ENCODE measurements at places on chromosomes 5 and 9. TPM values are rescaled to one million over a fixed set of nuclear protein-coding genes. Genes with fewer than 3 reads are reported as not detected.

CCNO gene
- 0.14 TPM for total RNA-seq

CYLC2 gene
- total RNA-seq = not detected

MRPS27 gene
- total RNA-seq = 46.0 TPM

SPINK13 gene
- not detected for total RNA-seq

ZMAT2 gene
- total RNA-seq = 104 TPM

STK32A gene
- total RNA-seq = 0.14 TPM

ORM1 gene
- total RNA-seq = 3.1 TPM

PAPPA gene
- 0.28 TPM for total RNA-seq

GRCh38 chr5:106189121-106189809, 1481.5 kb downstream of the EFNA5 start:
- H3K4me3 ChIP-seq = no peak overlapping the region
- no peak overlapping the region for H3K27ac ChIP-seq
- H3K27me3 ChIP-seq = no peaks in the 10 kb centered on the region
- no peaks in the 10 kb centered on the region for H3K36me3 ChIP-seq

DNA sequence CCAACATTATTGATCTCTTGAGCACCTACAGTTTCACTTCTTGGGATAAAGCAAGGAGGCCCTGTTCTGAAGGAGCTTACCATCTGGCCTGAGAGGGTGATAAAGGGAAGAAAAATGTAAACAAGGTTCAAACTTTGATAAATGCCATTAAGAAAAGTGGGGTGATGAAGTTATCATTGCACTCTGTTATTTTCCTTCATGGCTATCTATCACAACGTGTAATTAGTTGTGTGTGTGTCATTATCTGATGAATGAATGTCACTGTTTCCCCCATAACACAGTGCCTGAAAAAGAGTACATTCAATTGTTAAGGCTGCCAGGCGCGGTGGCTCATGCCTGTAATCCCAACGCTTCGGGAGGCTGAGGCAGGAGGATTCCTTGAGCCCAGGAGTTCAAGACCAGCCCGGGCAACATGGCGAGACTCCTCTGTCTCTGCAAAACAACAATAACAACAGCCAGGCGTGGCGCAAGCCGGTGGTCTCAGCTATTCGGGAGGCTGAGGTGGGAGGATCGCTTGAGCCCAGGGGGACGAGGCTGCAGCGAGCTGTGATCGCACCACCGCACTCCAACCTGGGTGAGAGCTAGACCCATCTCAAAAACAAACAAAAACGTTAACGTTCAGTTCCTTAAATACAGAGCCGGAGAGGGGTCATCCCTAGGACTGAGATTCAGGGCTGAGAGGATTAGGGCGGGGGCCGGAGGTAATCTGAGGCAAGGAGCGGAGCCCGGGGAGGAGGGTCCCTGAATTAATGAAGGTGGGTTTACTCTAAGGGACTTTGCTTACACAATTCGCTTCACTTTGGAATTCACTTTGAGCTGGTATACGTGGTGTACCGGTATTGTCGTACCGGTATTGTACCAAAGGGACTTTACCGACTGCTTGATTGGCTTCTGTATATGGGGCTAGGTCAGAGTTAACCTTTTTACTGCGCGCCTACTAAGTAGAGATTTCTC, 917 bp downstream of the NHP2 start:
- H3K36me3 ChIP-seq = peaks cover 41% of the 10 kb centered on the region
- H3K27ac ChIP-seq = no peak overlapping the region
- H3K4me3 ChIP-seq = peak overlapping the region; percentile 90
- no peak for DNase-seq
- peaks cover 9% of the 10 kb centered on the region for H3K4me1 ChIP-seq
- H3K27me3 ChIP-seq = no peaks in the 10 kb centered on the region

GRCh38 chr5:5490774-5491347, 68.4 kb downstream of the ICE1 start:
- H3K4me3 ChIP-seq = no peak overlapping the region
- no peaks in the 10 kb centered on the region for H3K27me3 ChIP-seq
- no peak overlapping the region for H3K27ac ChIP-seq
- peaks cover 4% of the 10 kb centered on the region for H3K36me3 ChIP-seq
- H3K4me1 ChIP-seq = peaks cover 4% of the 10 kb centered on the region
- DNase-seq = no peak

- H3K4me1 ChIP-seq = no peaks in the 10 kb centered on the region
- H3K36me3 ChIP-seq = no peaks in the 10 kb centered on the region
- no peak overlapping the region for H3K27ac ChIP-seq
- DNase-seq = no peak
These were observed 718.8 kb downstream of the BRINP1 start for GRCh38 chr9:118650417-118650816.

DNA sequence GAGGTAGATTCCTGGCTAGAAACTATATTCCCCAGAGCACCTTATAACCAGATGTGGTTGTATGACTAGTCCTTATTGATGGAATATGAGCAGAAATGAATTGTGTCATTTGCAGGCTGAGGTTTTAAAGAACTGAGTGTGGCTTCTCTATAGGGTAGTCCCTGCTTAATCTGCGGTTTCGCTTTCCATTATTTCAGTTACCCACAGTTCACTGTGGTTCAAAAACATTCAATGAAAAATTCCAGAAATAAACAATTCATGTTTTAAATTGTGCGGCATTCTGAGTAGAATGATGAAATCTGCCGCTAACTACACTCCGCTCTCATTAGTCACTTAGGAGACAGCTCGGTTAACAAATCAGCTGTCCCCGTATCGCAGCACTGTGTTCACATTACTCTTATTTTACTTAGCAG, 65.1 kb downstream of the ANKRD55 start:
- H3K4me1 ChIP-seq = peaks cover 2% of the 10 kb centered on the region
- no peak overlapping the region for H3K27ac ChIP-seq
- no peak for DNase-seq
- no peaks in the 10 kb centered on the region for H3K27me3 ChIP-seq
- H3K36me3 ChIP-seq = no peaks in the 10 kb centered on the region

GRCh38 chr9:76567086-76567485, 108.1 kb downstream of the GCNT1 start:
- H3K36me3 ChIP-seq = no peaks in the 10 kb centered on the region
- no peak overlapping the region for H3K27ac ChIP-seq
- DNase-seq = no peak
- no peaks in the 10 kb centered on the region for H3K4me1 ChIP-seq
- H3K4me3 ChIP-seq = no peak overlapping the region

DNA sequence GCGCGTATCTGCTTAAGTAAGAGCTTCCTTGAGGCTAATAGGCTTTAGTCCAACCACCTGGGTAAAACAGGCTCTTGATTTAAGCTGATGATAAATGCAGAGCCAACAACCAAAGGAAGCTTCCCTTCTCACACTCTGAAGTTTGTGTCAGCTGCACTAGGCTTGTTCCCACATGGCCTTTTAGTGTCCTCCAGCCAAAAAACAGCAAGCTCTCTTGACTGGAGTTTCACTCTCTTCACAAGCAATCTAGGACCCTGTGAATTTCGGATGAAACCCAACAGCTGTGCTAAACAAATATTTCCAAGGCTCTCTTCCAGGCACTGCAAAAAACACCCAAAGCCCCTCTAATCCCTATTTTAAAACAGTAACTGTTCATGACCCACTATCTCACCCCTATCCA, 63.9 kb downstream of the SAXO1 start:
- H3K27ac ChIP-seq = peak overlapping the region; percentile 69
- H3K4me1 ChIP-seq = no peaks in the 10 kb centered on the region
- no peak for DNase-seq
- no peaks in the 10 kb centered on the region for H3K27me3 ChIP-seq
- no peak overlapping the region for H3K4me3 ChIP-seq

DNA sequence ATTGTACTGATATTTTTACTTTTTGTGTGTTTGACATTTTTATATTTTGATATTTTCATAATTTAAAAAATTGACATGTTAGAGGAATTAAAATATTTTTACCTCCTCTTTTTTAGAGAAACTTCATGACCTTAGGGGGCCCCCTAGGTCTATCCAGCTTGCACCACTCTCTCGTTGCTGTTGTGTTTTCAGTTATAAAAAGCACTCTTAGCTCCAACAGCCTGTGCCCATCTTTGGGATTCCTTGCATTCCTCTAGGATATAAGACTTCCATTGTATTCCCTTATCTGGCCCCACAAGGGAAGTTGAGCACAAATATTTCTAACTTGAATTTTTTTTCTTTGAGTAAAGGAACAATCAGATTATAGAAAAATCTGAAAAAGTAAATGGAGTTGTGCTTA, 245.3 kb downstream of the SH3GL2 start:
- H3K36me3 ChIP-seq = no peaks in the 10 kb centered on the region
- H3K4me1 ChIP-seq = no peaks in the 10 kb centered on the region
- no peak for DNase-seq

DNA sequence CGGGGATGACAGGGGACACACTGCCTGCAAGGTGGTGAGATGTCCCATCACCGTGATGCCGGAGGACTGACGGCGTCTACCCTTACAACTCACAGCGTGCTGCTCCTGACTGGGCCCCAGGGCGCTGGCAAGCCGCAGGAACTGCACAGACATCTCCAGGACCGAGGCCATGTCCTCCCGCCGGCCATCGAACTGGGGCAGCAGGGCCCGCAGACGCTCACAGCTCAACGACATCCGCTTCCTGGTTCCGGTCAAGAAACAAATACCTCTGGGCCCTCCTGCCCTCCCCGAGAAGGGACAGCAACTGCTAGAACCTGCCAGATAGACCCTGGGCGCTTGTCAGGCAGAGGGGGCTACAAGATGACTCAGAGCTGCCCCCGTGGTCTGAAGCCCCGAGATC, 1.0 kb downstream of the SOHLH1 start:
- peaks cover 32% of the 10 kb centered on the region for H3K27me3 ChIP-seq
- peaks cover 5% of the 10 kb centered on the region for H3K4me1 ChIP-seq
- no peak overlapping the region for H3K27ac ChIP-seq
- no peak overlapping the region for H3K4me3 ChIP-seq
- no peaks in the 10 kb centered on the region for H3K36me3 ChIP-seq

DNA sequence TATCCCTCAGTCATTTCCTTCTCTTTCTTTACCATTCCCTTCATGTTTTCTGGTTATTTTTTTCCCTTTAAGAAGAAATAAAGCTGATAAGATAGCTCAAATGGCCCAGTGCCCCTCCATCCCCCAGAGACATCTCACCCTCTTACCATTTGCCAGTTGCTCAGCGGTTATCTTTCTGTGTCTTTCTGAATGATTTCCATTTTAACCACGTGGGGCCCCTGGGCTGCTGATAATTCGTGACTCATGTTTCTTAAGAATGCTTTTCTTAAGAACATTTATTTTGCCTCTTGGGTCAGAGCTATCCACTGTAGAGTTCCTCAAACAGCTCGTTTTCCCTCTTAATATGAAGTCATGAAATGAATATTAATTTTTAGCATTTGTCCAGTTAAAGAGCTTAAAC, 147.8 kb downstream of the MAST4 start:
- H3K27ac ChIP-seq = no peak overlapping the region
- peaks cover 7% of the 10 kb centered on the region for H3K4me1 ChIP-seq
- no peak for DNase-seq
- no peaks in the 10 kb centered on the region for H3K36me3 ChIP-seq
- H3K27me3 ChIP-seq = no peaks in the 10 kb centered on the region
- no peak overlapping the region for H3K4me3 ChIP-seq

DNA sequence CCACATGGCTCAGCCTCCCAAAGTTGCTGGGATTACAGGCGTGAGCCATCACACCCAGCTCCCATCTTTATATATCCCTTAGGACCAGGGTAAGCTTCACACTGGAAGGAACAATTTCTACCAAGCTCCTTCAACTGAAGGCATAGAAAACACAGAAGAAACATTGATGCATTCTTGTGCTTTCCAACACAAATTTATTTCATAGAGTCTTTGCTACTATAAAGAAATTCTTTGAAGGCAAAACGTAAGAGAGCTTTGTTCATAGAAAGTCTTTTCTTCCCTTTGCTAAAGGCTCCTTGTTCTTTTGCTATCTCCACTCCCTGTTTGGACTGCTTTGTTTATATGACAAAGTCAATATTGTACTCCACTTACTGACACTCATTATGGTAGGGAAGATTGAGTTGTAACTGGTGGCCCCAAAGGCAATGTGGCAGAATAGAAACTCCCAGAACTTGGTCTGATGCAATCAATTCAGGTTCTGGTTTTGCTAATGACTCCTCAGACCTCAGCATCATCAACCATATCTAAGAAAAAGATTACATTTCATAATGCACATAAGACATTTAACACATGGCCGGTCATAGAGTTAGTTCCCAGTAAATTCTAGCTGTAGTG, 97.4 kb upstream of the CLINT1 start:
- no peak overlapping the region for H3K27ac ChIP-seq
- no peak for DNase-seq
- H3K4me3 ChIP-seq = no peak overlapping the region
- H3K27me3 ChIP-seq = no peaks in the 10 kb centered on the region

DNA sequence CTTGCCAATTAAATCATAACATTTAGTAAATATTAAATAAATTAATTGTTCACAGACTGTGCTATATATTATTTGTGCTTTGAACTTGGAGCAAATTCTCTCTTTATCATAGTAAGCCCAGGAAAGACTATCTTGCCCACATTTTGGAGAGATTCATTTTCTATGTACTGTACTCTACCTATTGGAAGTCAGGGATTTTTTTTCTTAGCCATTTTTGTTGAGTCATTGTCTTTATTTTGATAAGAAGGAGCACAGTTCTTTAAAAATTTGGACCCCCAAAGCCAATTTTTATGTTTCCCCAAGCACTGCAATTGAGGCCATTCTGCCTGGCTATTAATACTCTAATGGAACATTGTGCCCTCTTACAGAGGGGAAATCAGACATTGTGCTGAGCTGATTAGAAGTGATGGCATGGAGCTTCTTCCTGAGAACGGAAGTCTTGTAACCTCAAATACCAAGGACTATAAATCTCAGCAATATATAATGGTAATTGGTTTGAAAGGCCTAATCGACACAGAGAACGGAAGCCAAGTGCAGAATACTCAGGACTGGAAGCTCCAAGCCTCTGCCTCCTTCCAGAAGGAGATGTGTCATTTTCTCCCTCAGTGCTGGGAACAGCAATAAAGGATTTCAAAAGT, 188.8 kb upstream of the PAPPA start:
- no peak for DNase-seq
- H3K36me3 ChIP-seq = no peaks in the 10 kb centered on the region
- no peaks in the 10 kb centered on the region for H3K27me3 ChIP-seq
- H3K4me3 ChIP-seq = no peak overlapping the region
- H3K4me1 ChIP-seq = no peaks in the 10 kb centered on the region

DNA sequence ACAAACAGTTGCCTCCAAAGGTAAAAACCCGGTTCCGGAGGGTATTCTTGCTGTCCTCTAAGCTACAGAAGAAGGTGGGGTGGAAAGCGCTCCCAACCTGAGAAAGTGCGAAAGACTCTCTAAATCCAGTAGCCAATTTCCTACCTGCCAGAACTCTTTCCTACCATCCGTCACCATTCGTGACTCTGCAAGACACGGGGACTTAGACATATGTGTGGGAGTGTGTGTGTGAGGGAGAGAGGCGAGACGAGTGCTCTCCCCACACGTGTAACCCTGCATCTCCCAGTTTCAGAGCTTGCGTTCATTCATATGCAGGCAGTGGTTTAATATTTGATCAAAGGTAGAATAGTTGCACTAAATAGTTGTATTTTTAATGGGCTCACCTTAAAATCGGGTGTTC, 473 bp upstream of the GABRA1 start:
- no peak overlapping the region for H3K27ac ChIP-seq
- H3K36me3 ChIP-seq = no peaks in the 10 kb centered on the region
- no peak overlapping the region for H3K4me3 ChIP-seq
- H3K4me1 ChIP-seq = no peaks in the 10 kb centered on the region
- no peaks in the 10 kb centered on the region for H3K27me3 ChIP-seq
